ENCODE measurements at places on chromosomes 7 and 10. TPM values are rescaled to one million over a fixed set of nuclear protein-coding genes. Genes with fewer than 3 reads are reported as not detected.

DNA sequence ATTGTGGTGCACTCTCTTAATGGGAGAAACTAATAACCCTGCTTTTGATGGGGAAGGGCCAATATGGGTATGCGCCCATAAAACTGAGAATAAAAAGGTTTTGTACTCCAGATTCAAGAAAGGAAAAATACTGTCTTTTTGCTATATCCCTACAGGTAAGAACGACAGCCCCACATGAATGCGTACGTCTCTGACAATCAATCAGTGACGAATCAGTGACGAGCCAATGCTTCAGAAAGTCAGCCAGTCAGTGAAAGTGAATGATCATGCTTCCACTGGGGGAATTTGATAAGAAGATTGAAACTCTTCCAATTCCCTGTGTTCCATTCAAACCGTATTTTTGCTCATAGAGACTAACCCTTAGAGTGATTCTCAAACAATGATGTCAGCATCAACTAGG is 26.3 kb downstream of the ARL5B start:
- no peak for DNase-seq

- DNase-seq: no peak
Measured at GRCh38 chr7:28102797-28103196, 77.8 kb downstream of the JAZF1 start.

DNA sequence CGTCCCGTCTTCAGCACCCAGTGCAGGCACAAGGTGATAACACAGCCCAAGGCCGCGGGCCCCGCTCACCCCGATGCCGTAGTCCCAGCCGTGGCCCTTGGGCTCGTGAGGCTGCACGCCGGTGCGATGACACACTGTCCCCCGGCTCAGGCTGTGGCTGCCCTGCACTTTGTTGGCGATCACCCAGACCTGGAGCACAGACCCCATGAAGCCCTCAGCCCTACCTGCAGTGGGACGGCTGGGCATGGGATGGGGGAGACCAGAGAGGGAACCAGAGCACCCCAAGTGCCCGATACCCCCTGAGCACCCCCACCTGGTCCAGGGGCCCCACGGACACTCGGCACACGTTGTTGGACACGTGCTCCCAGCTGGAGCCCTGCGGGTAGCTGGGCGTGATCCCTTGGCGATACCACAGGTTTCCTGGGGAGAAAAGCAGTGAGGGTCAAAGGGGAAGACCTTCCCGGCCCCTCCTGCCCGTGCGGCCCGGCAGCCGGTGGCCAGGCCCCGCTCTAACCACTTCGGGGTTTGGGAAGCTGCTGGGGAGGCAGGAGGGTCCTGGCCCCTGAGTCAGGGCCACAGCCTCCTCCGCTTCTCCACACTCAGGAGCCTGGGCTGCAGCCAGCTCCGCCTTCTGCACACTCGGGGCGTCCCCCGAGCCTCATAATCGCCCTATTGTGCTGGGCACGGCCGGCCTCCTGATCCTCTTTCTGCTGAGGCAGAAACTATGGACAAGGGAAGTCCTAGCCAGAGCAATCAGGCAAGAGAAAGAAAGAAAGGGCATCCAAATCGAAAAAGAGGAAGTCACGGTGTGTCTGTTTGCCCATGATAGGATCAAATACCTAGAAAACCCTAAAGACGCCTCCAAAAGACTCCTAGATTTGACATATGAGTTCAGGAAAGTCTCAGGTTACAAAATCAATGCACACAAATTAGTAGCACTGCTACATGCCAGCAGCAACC is 6.7 kb downstream of the BHLHA15 start:
- no peak for DNase-seq

GRCh38 chr7:135430626-135431025 is 79.3 kb downstream of the CNOT4 start:
- DNase-seq: no peak

GRCh38 chr10:106560925-106561640 is 603.4 kb downstream of the SORCS1 start:
- no peak for DNase-seq

DNA sequence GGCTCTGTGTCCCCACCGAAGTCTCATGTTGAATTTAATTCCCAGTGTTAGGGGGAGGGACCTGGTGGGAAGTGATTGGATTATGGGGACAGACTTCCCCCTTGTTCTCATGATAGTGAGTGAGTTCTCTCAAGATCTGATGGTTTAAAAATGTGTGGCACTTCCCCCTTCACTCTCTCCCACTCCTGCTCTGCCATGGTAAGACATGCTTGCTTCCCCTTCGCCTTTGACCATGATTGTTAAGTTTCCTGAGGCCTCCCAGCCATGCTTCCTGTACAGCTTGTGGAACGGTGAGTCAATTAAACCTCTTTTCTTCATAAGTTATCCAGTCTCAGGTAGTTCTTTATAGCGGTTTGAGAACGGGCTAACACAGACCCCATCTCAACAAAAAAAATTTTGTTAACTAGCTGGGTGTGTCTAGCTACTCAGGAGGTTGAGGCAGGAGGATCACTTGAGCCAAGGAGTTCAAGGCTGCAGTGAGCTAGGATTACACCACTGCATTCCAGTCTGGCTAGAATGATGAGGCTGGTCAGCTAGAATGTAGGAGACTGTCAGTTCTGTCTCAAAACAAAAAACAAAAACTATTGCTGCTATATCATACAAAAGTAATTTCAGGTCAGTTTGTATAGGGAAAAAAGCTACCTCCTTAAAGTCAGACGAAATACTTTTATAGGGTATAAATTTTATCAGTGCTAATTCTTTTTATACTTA is 57.7 kb downstream of the ATAD1 start:
- DNase-seq: no peak

DNA sequence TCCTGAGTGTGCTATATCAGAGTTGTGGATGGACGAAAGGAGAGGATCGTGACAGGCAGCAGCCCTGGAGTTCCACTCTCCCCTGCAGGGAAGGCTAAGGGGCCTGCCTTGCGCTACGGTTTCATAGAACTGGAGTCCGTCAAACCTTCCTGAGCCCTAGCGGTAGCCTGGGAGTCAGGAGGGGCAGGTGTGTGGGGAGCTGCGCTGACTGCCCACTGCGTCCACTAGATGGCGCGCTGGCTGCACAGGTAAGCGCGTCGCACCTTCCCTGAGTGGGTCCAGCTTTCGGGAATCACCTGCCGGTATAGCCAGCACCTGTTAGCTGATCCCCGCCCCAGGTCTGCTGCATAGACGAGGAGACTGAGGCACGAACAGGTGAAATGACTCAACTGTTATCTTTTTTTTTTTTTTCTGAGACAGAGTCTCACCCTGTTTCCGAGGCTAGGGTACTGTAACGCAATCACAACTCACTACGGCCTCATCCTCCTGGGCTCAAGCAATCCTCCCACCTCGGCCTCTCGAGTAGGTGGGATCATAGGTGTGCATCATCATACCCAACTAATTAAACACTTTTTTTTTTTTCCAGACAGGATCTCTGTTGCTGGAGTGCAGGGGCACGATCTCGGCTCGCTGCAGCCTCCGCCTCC is 20.2 kb upstream of the BAIAP2L1 start:
- peak; percentile 50 for DNase-seq

DNA sequence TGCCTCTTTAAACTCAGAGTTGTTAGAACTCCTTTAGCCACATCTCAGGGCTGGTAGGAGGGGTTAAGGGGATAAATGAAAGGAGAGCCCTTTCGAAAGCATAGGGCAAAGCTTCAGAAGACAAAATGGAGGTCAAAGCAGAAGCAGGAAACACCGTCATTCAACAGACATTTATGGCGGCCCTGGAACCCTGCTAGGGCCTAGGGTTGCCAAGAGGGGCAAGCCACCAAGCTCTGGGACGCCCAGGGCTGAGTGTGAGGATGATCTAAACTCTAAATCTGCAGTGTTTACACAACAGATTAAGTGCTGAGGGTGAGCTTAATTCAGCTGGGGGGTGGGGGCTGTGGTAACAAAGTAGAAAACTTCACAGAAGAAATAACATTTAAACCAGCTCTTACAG is 79.0 kb upstream of the NFE2L3 start:
- no peak for DNase-seq

DNA sequence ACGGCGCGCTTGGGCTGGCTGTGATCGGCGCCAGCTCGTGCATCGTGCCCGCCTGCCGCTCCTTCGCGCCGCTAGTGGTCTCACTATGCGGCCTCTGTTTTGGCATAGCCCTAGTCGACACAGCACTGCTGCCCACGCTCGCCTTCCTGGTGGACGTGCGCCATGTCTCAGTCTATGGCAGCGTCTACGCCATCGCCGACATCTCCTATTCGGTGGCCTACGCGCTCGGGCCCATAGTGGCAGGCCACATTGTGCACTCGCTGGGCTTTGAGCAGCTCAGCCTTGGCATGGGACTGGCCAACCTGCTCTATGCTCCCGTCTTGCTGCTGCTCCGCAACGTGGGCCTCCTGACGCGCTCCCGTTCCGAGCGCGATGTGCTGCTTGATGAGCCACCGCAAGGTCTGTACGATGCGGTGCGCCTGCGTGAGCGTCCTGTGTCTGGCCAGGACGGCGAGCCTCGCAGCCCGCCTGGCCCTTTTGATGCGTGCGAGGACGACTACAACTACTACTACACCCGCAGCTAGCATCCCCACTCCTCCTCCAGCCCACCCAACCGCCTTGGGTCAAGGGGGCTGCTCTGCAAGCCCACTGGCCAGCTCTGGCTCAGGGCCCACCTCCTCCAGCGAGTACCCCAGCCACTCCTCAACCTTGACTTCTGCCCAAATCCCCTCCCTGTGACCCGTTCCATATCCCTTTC is 1.9 kb downstream of the SLC18A3 start:
- no peak for DNase-seq

GRCh38 chr7:48154792-48155413 is 16.4 kb upstream of the ABCA13 start:
- DNase-seq: no peak

- DNase-seq: no peak
Measured at GRCh38 chr7:15057272-15057671, 154.7 kb upstream of the DGKB start.

- no peak for DNase-seq
Measured at GRCh38 chr7:34153656-34154270, 248.4 kb downstream of the BMPER start.

Gene NMT2
- total RNA-seq: 14.9 TPM

Gene HYAL4
- total RNA-seq: not detected

Gene TMEM120A
- total RNA-seq: 107 TPM

Gene PTPN12
- total RNA-seq: 44.8 TPM

Gene SYT15
- 3.6 TPM for total RNA-seq

Gene MICALL2
- total RNA-seq: 9.4 TPM

Gene ST8SIA6
- total RNA-seq: 7.4 TPM
